ENCODE measurements at places on chromosomes 6 and 20.

DNA sequence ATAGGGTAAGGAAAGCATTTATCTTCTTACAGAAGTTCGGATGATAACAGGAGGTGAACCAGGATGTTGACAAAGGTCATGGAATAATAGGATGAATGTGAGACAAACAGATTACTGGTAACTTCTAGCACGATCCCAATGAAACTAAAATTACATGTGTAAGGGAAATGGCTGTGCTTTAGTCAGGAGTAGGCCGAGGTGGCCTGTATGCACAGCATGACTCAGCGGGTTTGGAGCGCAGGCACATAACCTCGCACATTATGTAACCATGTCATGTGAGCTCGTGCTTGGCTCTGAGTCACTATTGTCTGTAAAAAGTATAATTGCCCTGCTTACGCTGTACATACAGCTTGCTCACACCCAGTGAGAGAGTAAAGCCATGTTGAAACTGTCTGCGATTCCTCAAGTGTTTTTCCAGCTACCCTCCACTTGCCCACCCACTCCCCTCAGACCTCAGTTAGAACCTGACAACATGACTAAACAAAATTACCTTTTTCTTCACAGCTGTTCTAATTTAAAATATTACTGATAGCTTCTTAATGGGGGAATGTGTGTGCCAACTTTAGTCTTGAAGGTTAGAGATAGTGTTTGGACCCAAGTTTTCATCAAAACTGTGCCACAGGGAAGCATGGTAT lies 8.2 kb downstream of the CYB5R4 start:
- DNase-seq = no peak

DNA sequence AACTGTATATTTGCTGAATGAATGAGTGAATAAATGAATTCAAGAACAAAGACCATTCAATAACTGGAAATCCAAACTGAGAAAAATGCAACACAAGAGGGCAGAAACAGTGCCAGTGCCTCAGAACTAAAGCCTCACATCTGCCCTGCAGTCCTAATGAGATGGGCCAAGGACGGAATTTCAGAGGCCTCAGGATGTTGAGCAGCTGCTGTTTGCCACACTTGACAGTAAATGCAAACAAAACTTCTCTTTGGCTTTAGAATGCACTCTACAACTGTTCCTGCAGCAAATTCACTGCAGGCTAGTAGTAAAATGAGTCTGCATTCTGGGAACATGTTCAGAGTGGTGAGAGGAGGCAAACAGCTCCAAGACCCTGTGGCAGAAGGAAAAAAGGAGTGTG lies 177.6 kb upstream of the LRFN2 start:
- DNase-seq = no peak

GRCh38 chr6:108801366-108801765 lies 46.9 kb upstream of the ARMC2 start:
- DNase-seq = no peak

GRCh38 chr6:149080511-149080910 lies 237.0 kb upstream of the TAB2 start:
- DNase-seq = no peak

DNA sequence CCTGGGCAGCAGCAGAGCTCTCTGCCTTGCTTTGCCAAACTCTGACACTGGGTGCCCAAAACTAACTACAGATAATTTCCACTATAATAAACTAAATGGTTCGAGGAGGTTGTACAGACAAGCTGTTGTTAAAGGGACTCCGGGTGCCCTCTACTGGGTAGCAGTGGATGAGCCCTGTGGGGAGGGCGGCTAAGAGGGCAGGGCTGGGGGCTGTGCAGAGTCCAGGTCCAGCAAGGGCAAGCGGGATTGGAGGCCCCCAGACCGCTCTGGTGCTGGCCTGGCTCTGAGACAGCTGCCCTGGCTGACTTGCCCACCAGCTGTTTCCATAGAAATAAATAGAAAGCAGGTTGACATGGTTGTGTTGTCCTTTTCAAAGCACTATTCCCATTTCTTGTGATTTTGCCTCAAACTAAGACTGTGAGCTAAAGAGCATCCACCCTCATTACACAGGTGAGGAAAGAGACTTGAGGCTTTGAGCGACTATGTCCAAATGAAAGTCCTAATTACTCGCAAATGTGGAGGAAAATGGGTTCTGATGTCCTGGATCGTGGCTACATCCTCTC lies 167.6 kb upstream of the CST7 start:
- DNase-seq = peak; percentile 54

DNA sequence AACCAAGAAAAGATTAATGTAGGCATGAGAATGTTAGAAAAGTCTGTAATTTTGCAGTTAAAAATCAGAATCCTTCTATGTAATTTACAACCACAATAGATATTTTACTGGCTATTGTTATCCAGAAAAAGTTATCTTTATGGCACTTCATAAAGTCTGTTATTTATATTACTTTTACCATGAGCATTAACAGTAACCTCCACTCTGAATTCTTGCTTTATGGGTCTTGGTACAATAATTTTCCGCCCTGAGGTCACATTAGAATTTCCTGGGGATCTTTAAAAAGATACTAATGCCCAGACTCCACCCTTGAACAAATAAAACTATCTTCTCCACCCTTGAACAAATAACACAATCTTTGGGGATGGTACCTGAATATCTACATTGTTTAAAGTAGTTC lies 9.6 kb downstream of the RSPO3 start:
- DNase-seq = no peak

- DNase-seq = no peak
Observed at GRCh38 chr6:90186637-90187371, 109.8 kb downstream of the BACH2 start.

Data from right forelimb (tissue), 1 donor.